Naive thymus-derived CD4-positive, alpha-beta T cell (primary cell): ENCODE measurements at places on chromosomes 12 and 14.
A peak's percentile ranks its signal among the peaks of the same experiment; 100 is the strongest.

GRCh38 chr12:103705098-103705497 lies 118.0 kb downstream of the STAB2 start:
- no peaks in the 10 kb centered on the region for H3K27me3 ChIP-seq
- DNase-seq = no peak
- H3K27ac ChIP-seq = no peak overlapping the region
- no peaks in the 10 kb centered on the region for H3K36me3 ChIP-seq

- peaks cover 12% of the 10 kb centered on the region for H3K4me1 ChIP-seq
- H3K36me3 ChIP-seq = no peaks in the 10 kb centered on the region
- no peak overlapping the region for H3K27ac ChIP-seq
- no peak overlapping the region for H3K4me3 ChIP-seq
- no peak for DNase-seq
- no peaks in the 10 kb centered on the region for H3K27me3 ChIP-seq
Observed at GRCh38 chr12:122841544-122842321, 6.5 kb downstream of the HIP1R start.

- H3K27ac ChIP-seq = no peak overlapping the region
- H3K27me3 ChIP-seq = peaks cover 4% of the 10 kb centered on the region
- H3K4me1 ChIP-seq = no peaks in the 10 kb centered on the region
- H3K36me3 ChIP-seq = no peaks in the 10 kb centered on the region
- peak overlapping the region; percentile 20 for H3K4me3 ChIP-seq
Observed at GRCh38 chr12:42588524-42589464, 752 bp downstream of the PRICKLE1 start.

DNA sequence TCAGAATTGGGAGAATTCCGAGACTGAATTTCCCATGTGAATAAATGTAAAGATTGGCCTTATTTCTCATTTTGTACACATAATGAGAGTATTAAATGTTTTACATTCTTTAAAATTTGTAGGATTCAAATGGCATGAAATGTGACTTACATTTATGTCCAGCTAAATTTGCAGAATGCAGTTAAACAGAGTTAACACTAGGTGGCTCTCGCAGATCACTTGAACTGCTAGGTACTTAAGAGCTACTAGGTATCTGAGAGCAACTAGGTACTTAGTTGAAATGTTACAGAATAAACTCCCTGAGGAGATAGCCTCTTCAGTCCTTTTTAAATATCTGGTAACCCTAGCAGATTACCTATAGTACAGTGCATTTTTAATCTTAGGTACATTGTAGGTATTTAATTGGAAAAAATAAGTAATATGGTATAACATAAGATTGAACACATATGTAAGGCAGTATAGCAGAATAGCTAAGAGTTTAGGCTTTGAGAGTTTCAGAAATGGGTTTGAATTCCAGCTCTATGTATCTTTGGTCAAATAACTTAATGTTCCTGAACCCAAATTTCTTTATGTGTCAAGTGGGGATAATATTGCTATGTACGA lies 73.8 kb downstream of the KIAA0586 start:
- no peak overlapping the region for H3K27ac ChIP-seq
- no peaks in the 10 kb centered on the region for H3K4me1 ChIP-seq
- peak; percentile 40 for DNase-seq

GRCh38 chr14:58354808-58355207 lies 40.9 kb upstream of the TOMM20L start:
- H3K36me3 ChIP-seq = no peaks in the 10 kb centered on the region
- H3K27ac ChIP-seq = no peak overlapping the region
- H3K4me1 ChIP-seq = no peaks in the 10 kb centered on the region
- H3K27me3 ChIP-seq = no peaks in the 10 kb centered on the region
- no peak overlapping the region for H3K4me3 ChIP-seq

DNA sequence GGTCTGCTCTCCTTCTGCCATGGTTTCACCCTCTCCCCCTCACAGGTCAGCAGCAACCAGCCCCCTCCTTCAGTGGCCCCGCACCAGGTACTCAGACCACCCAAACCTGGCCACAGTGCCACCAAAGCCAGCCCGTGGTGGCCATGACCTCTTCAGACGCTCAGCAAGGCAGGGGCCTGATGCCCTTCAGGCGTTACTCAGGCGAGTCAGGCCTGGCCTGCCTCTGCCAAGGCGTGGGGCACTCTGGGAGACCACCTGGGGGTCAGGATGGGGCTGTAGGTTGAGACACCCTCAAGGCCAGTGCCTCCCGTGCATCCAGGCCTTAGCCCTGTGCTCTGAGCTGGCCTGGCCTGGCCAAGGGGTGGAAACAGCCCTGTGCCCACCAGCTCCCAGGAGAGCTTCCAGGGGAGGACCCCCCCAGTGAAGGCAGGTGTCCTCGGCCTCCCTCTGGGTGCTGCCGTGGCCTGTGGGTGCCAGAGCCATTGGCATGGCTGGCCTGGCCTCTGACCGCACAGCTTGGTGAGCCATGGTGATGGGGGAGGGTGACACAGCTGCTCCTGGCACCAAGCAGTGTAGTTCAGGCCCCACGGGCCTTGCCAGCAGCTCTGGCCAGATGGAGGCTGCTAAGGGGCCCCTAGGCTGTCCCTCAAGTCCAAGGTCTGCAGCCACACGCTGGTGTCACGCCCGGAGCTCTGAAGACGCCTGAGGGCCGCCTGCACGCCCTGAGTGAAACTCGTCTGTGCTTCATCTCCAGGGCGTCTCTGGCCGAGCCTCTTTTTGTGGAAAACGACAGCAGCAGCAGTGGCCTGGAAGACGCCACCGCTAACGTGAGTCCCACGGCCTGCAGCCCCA lies 15.1 kb downstream of the XRCC3 start:
- no peaks in the 10 kb centered on the region for H3K27me3 ChIP-seq
- no peak for DNase-seq
- peaks cover 68% of the 10 kb centered on the region for H3K36me3 ChIP-seq
- no peak overlapping the region for H3K27ac ChIP-seq

GRCh38 chr12:78226763-78227162 lies 396.1 kb downstream of the NAV3 start:
- no peaks in the 10 kb centered on the region for H3K27me3 ChIP-seq
- H3K27ac ChIP-seq = no peak overlapping the region
- H3K4me1 ChIP-seq = no peaks in the 10 kb centered on the region
- H3K4me3 ChIP-seq = no peak overlapping the region
- DNase-seq = no peak
- no peaks in the 10 kb centered on the region for H3K36me3 ChIP-seq

DNA sequence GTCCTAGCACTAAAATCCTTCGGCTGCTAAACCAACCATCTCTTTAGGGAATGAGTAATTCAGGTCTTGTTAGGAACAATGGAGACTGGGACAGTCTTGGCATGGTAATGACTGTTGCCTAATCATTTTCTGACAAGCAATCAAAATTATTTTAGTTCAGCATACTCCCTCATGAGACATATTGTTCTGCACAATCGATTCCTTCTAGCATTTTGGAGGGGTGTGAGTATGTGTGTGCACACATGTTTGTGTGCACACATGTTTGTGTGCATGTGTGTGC lies 2.1 kb upstream of the KRT1 start:
- H3K4me3 ChIP-seq = no peak overlapping the region
- peaks cover 6% of the 10 kb centered on the region for H3K4me1 ChIP-seq
- no peak for DNase-seq
- H3K27ac ChIP-seq = no peak overlapping the region
- peaks cover 4% of the 10 kb centered on the region for H3K27me3 ChIP-seq

DNA sequence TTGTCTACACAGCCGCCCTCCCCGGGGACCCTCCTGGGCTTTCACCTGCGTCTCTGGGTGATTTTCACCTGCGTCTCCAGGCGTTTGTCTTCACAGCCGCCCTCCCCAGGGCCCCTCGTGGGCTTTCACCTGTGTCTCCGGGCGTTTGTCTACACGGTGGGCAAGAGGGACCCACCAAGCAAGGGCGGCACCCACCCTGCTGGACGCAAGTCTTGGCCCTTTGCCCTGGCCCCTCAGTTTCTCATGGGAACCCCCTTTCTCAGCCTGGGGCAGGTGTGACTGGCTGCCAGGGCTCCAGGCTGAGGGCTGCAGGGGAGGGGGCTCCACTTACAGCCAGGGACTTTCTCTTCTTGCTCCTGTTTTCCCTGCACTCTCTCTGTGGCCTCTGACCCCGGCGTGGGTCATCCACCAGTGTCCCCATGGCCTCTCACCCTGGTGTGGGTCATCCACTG lies 68.6 kb upstream of the GALNT9 start:
- no peak overlapping the region for H3K4me3 ChIP-seq
- H3K27me3 ChIP-seq = no peaks in the 10 kb centered on the region
- H3K36me3 ChIP-seq = no peaks in the 10 kb centered on the region

GRCh38 chr14:99604766-99605298 lies 825 bp upstream of the CCDC85C start:
- peak overlapping the region; percentile 80 for H3K27ac ChIP-seq
- DNase-seq = no peak
- H3K36me3 ChIP-seq = no peaks in the 10 kb centered on the region
- no peaks in the 10 kb centered on the region for H3K27me3 ChIP-seq
- peak overlapping the region; percentile 95 for H3K4me3 ChIP-seq

- H3K36me3 ChIP-seq = no peaks in the 10 kb centered on the region
- DNase-seq = no peak
- H3K27ac ChIP-seq = no peak overlapping the region
- H3K27me3 ChIP-seq = no peaks in the 10 kb centered on the region
Observed at GRCh38 chr12:120242971-120243699, 22.4 kb downstream of the PXN start.

- peak overlapping the region; percentile 93 for H3K27ac ChIP-seq
- H3K36me3 ChIP-seq = peaks cover 34% of the 10 kb centered on the region
- H3K4me3 ChIP-seq = peak overlapping the region; percentile 99
- no peak for DNase-seq
Observed at GRCh38 chr14:24115422-24116127, 826 bp upstream of the NRL start.

DNA sequence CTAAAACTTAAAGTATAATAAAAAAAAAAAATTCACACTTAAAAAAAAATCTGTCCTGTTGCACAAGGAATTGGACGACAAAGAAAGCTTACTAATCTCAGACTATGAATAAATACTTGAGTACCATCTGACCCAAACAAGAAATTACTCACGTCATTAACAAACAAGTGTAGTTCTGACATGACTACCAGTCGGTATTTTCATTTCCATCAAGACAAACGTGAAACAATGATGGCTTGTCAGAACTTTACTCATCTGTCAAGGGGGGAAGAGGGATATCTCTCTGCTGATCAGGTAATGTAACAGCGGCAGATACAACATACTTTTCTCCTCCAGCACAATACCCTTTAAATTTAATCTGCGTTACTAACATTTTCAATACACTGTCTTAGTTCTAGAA lies 78.3 kb downstream of the CDK17 start:
- no peak overlapping the region for H3K27ac ChIP-seq
- no peaks in the 10 kb centered on the region for H3K27me3 ChIP-seq
- no peak overlapping the region for H3K4me3 ChIP-seq
- DNase-seq = no peak

GRCh38 chr14:24996930-24997725 lies 52.8 kb downstream of the STXBP6 start:
- H3K27ac ChIP-seq = no peak overlapping the region
- H3K36me3 ChIP-seq = no peaks in the 10 kb centered on the region
- no peaks in the 10 kb centered on the region for H3K4me1 ChIP-seq
- H3K4me3 ChIP-seq = no peak overlapping the region
- DNase-seq = no peak
